ENCODE measurements at places on chromosomes 13 and 19.

DNA sequence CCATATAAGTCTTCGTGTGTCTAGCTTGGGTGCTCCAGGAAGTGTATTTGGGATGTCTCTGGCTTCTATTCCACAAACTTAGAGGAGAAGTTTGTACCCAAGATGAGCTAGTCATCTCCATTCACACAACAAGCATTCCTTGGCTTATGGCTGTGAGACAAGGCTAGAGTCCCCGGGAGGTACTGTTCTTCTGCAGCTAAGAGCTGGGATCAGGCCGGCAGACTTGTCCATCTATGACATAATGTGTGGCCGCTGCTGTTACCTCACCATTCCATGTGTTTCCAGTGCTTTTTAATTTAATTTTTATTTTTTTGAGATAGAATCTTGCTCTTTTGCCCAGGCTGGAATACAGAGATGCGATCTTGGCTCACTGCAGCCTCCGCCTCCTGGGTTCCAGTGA is 20.7 kb downstream of the GATAD2A start:
- no peak for DNase-seq

GRCh38 chr19:56838024-56838908 is 2.3 kb downstream of the PEG3 start:
- DNase-seq = peak; percentile 37

DNA sequence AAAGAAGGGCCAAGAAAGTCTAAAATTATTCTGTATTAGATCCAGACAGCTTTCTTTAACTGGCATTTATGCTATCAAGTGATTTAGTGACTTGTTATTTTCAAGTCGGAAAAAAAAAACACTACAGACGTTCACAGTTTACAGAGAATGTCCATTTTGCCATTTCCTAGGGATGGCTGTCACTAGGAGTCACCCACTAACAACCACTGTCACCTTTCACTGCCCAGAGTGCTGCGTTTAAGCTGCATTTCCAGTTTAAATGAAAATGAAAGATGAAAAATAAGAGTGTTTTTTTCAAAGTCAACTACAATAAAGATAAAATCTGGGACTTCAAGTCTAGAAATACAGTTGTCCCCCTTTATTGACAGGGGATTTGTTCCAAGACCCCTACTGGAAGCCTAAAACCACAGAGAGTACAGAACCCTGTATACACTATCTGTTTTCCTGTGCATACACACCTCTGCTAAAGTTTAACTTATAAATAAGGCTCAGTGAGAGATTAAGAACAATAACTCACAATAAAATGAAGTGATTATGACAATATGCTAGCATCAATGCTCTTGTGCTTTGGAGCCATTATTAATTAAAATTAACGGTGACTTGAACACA is 112.5 kb downstream of the SACS start:
- no peak for DNase-seq

GRCh38 chr13:51342706-51343105 is 3.2 kb downstream of the SERPINE3 start:
- DNase-seq = peak; percentile 72

GRCh38 chr13:43329702-43330101 is 306.3 kb downstream of the DNAJC15 start:
- no peak for DNase-seq

- no peak for DNase-seq
These were observed 4.3 kb upstream of the USF2 start for GRCh38 chr19:35264268-35265125.

GRCh38 chr13:113665597-113666328 is 1.3 kb upstream of the GRK1 start:
- no peak for DNase-seq

DNA sequence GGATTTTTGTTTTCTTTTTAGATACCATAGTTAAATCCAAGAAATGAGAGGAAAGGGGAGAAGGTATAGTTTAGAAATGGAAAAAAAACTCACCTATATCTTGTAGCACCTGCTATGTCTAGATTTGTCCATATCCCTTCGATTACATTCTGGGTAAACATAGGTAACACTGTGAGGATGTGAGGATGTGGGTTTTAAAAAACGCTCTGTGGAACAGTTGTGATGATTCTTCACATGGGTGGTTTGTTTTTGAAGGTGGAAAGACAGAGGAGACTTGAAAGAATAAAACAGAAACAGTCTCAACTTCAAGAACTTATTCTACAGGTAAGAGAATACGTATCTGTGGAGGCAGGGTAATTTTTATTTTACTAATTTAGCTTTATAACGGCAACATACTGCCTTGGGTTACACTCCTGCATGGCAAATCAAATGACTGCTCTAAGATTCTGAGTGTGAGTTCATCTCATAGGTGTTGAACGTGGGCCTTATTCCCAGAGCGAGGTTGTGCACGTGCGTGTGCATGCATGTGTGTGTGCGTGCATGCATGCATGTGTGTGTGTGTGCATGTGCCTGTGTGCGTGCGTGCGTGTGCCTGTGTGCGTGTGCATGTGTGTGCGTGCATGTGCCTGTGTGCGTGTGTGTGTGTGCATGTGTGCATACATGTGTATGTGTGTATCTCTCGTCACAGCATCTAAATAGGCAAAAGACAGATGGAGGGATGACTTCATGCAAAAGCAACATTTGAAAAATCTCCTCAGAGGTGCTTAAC is 23.5 kb downstream of the ATP4B start:
- DNase-seq = no peak

DNA sequence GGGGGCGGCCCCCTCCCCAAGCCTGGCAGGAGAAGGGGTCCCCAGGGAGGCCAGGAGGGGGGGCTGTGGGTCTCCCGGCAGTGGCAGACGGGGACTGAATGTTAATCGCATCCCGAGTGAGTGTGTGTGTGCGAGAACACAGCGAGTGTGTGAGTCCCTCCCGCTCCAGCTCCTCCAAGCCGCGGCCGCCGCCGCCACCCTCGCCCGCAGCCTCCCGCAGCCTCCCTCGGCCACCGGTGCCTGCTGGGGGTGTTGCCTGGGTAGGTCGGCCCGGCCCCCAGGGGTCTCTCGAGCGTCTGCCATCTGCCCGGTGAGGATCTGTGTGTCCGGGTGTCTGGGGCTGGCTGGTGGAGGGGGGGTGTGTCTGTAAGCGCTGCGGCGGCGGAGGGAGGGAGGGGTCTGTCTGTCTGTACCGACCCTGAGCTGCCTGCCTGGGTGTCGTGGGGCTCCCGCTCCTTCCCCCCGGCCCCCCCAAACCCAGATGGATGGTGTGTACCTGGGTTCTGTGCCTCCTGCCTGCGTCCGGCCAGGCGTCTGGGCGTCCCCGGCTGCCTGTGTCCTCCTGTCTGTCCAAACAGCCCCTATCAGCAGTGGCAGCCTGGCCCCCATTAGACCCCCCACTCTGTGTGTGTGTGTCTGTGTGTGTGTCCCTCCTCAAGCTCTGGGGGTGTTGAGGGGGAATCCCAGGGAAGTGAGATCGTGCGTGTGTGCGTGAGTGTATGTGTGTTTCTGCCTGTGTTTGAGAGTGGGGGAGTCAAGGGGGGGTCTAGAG is at the start of gene GRIN2D:
Gene GRIN2D (plus strand): TSS at position 110 of the 772 bp plus-strand sequence. CDS start 4,725 bp downstream, outside the sequence.
- DNase-seq = peak; percentile 35

GRCh38 chr13:20702915-20703779 is at the start of gene IL17D:
Gene IL17D (plus strand): TSS chr13:20703699. CDS start chr13:20704002, 303 bp downstream.
- DNase-seq = no peak

Data from fibroblast of upper back skin (primary cell).